Activated naive CD4-positive, alpha-beta T cell treated with anti-CD3 and anti-CD28 coated beads, Interleukin-2, amount 10 ng/mL, durations not matched to agents 5 hours and 36 hours (primary cell): ENCODE measurements at places on chromosomes 3 and 15. TPM values are rescaled to one million over a fixed set of nuclear protein-coding genes. Genes with fewer than 3 reads are reported as not detected.

HTD2 gene
- total RNA-seq = 5.7 TPM

ZNF501 gene
- 2.0 TPM for total RNA-seq

DLL4 gene
- total RNA-seq = not detected

GOLGA8S gene
- 0.07 TPM for total RNA-seq

KBTBD13 gene
- not detected for total RNA-seq

FBXO40 gene
- total RNA-seq = not detected

SPATA12 gene
- total RNA-seq = not detected

VGLL4 gene
- 44.5 TPM for total RNA-seq

THOC7 gene
- total RNA-seq = 81.1 TPM

ISL2 gene
- 0.12 TPM for total RNA-seq

SLC12A6 gene
- total RNA-seq = 46.7 TPM

C2CD4B gene
- total RNA-seq = not detected

EPHB3 gene
- total RNA-seq = 0.17 TPM

PPP2R3A gene
- total RNA-seq = 0.07 TPM

C3orf62 gene
- 9.1 TPM for total RNA-seq

HYAL1 gene
- total RNA-seq = 0.40 TPM

PRR20G gene
- not detected for total RNA-seq

PTH1R gene
- not detected for total RNA-seq
